ENCODE measurements at places on chromosomes 4 and X.

DNA sequence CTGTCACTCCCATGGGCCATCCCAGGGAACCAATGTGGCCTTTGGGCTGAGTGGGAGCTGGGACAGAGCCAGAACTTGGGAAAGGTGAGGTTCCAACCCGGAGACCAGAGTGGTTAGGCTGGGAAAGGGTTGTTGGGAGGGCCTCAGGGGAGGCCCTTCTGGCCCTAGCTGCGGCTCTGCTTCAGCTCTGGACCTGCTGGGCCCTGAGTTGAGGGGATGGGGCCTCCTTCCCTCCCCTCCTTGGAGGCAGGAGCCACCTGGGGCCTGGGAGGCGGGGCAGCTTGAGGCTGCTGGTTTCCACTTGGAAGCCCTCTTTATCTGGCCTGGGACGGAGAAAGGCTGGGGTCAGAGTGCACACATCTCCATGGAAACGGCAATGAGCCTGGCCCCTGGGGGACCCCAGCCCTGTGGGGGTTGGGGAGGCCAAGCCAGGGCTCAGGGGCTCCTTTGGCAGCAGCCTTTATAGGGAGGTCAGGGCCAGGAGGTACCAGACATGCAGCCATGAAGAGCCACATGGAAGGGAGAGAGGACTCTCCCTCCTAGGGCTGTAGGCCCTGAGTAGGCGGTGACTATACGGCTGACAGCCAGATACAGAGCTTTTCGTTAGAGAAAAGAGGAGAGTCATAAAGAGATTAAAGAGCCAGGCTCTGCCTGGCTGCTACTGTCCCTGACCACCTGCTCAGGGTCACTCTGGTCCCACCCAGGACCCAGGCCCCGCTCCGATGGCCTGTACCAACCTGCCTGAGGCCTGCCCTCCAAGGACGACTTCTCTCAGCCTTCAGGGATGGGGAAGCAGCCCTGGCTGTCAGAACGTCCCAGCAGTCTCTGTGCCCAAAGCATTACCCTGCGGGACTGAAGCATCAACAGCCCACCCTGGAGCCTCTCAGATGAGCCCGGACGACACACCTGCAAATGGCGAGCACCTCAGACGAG lies 6.9 kb upstream of the NSD2 start:
- DNase-seq, result no peak

DNA sequence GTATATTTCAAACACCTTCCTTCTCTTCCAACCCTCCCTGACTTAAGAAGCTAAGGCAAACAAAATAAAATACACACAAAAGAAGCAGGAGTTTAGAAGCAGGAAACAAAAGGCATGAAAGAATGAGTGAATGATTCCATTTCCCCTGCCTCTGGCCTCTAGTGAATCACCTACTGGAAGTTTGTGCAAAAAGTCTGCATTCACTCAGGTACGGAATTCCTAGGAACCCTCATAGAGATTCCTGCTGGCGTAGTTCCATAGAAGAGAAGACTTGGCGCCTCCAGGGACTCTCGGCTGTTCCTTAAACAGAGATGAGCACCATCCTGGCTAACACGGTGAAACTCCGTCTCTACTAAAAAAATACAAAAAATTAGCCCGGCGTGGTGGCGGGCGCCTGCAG lies 125.9 kb upstream of the TBL1X start:
- DNase-seq, result no peak

DNA sequence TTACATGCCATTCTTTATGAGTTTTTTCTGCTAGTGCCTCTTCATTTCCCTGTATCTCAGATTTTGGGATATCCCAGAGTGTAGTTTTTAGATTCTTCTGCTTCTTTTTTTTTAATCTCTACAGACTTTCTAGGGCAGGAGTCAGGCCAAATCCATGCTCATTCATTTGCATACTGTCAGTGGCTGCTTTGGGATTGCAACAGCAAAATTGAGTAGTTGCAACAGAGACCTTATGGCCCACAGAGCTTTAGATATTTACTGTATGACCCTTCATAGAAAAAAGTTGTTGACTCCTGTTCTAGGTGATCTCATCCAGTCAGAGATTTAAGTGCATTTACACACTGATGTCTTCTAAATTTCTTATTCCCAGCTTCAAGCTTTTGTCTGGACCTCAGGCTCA lies 35.3 kb downstream of the ARFIP1 start:
- no peak for DNase-seq

- no peak for DNase-seq
These were observed 11.2 kb upstream of the UBA6 start for GRCh38 chr4:67712000-67712625.

DNA sequence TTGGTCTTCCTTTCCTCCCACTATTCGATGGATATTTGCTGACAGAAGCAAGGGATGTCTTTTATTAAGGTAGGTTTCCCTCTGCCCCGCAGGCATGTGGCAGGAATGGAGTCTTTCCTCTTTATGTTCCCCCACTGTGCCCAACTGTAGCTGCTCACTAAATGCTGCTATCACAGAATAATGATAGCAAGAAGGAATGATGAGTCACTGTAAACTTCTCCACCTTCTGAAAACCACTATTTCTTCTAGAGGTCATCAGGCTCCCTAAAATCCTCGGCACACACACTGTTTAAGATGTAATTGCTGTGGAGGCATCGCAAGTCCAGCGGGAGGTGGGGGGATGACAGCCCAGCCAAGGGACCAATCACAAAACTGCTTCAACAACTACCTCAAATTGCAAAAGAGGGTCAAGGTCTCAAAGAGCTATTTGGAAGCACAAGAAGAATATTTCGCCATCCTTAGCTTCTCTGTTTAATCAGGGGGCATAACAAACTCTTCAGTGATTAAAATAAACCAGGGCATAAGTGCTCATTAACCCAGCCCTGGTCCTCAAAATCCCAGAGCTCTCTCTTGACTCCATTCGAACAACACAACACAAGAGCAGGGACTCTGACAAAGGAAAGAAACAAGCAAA lies 13.9 kb downstream of the QDPR start:
- DNase-seq, result no peak

Data from NCI-H187 (cell line).